KBM-7 (cell line): ENCODE measurements at places on chromosomes 11 and 22.
A peak's percentile ranks its signal among the peaks of the same experiment; 100 is the strongest.

- no peak for DNase-seq
Observed at GRCh38 chr22:44336962-44337677, 24.4 kb upstream of the SHISAL1 start.

DNA sequence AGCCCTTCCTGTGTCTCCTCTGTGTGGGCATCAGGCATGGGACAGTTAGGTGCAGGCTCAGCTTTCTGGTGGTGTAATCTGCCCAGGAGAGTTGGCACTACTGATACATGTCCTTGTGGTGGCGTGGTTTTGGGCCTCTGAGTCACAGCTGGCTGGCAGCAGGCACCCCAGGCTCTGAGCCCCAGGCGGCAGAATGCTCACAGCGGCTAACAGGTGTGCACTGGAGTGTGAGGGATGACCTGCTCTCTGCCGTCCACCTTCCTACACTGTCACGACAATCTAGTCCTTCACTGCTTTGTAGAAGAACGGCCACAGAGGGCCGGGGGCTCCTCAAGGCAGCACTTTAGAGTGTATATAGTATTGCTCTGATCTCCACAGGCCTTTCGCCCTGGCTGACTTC is 100.3 kb upstream of the PITPNB start:
- DNase-seq: no peak

DNA sequence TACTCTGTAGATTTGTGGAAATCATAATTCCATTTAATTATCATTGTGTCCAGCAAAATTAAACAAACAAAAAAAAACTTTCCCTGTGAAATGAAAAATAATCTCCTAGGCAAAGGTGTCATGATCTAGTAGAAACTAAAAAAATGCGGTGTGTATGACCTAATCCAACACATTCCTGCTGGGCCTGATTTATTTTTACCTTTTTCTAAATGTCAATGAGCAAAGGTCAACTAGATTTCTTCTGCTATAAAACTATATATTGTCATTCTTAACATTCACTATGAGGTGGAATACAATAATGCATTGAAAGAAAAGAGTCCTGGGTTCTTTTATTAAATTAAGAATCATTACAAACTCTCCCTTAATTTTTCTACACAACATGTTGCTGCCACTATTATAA is 57.1 kb upstream of the MN1 start:
- DNase-seq: no peak

DNA sequence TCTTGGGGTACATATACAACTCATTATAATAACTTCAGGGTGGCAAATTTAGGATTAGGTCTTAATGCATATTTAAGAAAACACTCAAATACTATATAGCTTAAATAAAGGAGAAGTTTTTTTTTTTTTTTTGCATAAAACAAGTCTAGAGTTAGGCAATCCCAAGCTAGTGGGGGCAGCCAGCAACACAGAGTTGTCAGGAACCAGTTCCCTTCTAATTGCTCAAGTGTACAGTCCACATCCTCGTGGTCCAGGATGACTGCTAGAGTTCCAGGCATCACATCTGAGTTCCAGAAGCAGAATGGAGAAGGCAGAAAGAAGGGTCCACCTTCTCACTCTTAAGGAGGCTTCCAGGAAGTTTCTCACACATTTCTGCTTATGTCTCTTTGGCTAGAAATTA is 261.9 kb upstream of the PLET1 start:
- no peak for DNase-seq

GRCh38 chr11:23897453-23898286 is 599.2 kb upstream of the LUZP2 start:
- no peak for DNase-seq

DNA sequence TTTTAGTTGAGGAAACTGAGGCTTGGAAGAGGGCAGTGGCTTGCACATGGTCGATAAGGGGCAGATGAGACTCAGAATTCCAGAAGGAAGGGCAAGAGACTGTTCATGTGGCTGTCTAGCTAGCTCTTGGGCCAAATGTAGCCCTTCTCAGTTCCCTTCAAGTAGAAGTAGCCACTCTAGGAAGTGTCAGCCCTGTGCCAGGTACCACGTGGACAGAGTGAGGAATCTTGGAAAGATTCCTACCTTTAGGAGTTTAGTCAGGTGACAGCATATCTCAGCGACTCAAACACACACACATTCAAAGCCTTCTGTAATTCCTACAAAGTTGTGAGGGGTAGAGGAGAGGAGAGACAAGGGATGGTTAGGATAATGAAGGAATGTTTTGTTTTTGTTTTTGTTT is 18.3 kb downstream of the PIK3IP1 start:
- no peak for DNase-seq

DNA sequence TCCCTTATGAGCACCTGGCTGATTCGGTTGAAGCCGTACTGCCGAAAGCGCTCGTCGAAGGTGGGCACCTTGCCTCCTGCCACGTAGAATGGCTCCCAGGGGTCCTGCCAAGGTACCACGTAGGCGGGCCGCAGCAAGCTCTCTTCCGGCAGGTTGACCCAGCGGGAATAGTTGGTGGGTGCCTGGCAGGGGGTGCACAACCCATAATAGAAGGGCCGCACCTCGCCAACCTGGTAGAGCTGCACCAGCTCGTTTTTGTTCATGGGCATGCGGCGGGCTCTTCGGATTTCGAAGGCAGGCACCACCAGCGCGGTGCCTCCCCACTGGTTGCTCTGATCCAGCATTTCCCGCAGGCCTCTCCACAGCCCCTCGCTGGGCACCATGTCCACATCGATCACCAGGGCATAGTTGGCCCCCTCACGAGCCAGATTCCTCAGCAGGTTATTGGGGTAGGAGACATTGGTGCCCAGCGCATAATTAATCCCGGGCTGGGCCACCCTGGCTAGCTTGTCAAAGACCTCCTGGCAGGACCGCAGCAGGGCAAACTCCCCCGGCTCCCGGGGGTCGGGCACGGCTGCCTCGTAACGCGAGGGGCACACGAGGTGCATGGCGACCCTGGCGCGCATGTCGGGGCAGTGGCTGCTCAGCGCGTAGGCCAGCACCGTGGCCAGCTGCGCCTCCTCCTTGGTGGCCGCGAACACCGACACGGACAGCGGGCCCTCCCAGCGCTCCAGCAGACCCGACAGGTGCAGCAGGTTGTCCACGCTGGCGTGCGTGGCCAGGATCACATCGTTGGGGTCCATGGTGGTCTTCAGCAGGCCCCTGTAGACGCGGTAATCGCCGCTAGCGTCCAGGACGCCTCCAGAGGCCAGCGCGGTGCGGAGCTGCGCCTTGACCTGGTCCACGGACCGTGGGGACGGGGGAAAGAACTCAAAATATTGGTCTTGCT is 679 bp downstream of the B4GAT1 start:
- no peak for DNase-seq

- DNase-seq: no peak
Observed at GRCh38 chr22:42632096-42632495, 8.3 kb downstream of the ATP5MGL start.

- DNase-seq: no peak
Observed at GRCh38 chr11:113926273-113927197, 21.9 kb downstream of the HTR3B start.

- no peak for DNase-seq
Observed at GRCh38 chr11:63764679-63765647, 3.6 kb downstream of the ZFTA start.

GRCh38 chr11:34275486-34275885 is 82.3 kb downstream of the ABTB2 start:
- DNase-seq: no peak

- no peak for DNase-seq
Observed at GRCh38 chr11:36718451-36718850, 120.4 kb upstream of the RAG2 start.

- DNase-seq: no peak
Observed at GRCh38 chr11:108545909-108546501, 47.6 kb downstream of the EXPH5 start.

GRCh38 chr11:30666817-30667216 is 80.7 kb upstream of the MPPED2 start:
- DNase-seq: no peak

DNA sequence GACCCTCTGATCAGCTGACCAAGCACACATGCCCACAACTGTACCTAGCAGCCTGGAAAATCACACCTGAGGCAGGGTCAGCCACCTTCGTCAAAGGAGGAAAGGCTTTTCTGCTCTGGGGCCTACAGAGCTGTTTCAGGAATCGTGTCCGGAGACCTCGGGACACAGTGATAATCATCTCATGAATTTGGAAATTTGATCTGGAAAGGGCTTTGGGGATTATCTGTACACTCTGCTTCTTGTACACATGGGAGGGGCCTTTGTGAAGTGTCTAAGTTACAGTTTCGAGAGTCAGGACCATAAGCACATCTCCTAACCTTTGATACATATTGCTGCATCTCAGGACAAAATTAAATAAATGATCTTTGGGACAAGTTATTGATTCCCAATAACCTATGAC is 1421.2 kb upstream of the TENM4 start:
- DNase-seq: no peak

GRCh38 chr11:86365546-86365945 is 9.1 kb upstream of the CCDC81 start:
- DNase-seq: no peak

GRCh38 chr11:111582881-111583280 is 19.4 kb upstream of the SIK2 start:
- no peak for DNase-seq

DNA sequence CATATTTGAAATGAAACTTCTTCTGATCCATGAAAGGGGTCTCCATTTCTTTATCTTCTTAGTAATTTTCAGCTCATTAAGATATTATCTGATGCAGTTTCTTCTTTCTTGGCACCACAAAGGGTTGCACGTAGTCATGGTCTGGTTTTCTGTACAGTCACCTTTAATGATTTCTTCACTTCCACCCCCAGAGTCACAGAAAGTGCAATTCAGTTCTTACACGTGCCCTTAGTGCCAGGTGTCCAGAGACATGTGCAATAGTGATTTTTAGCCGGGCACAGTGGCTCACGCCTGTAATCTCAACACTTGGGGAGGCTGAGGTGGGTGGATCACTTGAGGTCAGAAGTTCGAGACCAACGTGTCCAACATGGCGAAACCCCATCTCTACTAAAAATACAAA is 202.8 kb upstream of the MTNR1B start:
- no peak for DNase-seq

- no peak for DNase-seq
Observed at GRCh38 chr11:17012712-17013547, 1.3 kb downstream of the PLEKHA7 start.

GRCh38 chr11:123559523-123559955 is 94.9 kb downstream of the SCN3B start:
- no peak for DNase-seq

DNA sequence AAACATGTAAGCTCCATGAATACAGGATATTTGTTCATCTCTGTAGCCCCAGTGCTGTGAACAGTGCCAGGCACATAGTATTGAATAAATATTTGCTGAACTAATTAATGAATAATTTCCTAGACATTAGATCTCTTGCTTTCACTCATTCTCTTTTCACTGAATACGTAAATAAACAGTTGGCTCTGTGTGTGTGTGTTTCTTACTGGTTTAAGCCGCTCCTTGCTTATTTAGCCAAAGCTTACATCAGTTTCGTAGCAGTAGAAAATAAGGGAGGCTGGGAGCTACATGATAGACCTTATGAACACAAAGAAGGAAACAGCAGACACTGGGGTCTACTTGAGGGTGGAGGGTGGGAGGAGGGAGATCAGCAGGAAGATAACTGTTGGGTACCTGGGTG is 17.2 kb downstream of the KREMEN1 start:
- no peak for DNase-seq

DNA sequence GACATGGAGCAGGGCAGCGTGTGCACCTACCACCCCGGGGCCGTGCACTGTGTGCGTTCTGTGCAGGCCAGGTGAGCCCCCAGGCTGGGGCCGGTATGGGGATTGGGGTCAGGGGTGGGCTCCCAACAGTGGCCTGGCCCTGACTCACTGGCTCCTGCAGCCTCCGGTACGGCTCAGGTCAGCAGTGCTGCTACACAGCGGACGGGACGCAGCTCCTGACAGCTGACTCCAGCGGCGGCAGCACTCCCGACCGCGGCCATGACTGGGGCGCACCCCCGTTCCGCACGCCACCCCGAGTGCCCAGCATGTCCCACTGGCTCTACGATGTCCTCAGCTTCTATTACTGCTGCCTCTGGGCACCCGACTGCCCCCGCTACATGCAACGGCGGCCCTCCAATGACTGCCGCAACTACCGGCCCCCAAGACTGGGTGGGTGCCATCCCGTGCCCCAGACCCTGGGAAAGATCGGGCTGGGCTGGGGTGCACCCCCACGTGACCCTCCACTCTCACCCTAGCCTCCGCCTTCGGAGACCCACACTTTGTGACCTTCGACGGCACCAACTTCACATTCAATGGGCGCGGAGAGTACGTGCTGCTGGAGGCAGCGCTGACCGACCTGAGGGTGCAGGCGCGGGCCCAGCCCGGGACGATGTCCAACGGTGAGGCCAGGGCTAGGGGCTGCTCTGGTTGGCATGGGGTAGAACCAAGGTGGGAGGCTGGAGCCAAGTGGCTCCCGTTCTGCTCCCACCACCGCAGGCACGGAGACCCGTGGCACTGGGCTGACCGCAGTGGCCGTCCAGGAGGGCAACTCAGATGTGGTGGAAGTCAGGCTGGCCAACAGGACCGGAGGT is 4.4 kb downstream of the SUSD2 start:
- DNase-seq: no peak

GRCh38 chr11:17026487-17027082 is 12.4 kb upstream of the PLEKHA7 start:
- DNase-seq: peak; percentile 16

GRCh38 chr11:2525941-2526807 is 81.4 kb downstream of the KCNQ1 start:
- no peak for DNase-seq

GRCh38 chr22:26702906-26703830 is 45.8 kb downstream of the MIAT start:
- no peak for DNase-seq

GRCh38 chr22:20834206-20834605 is 24.4 kb downstream of the PI4KA start:
- no peak for DNase-seq

GRCh38 chr11:10162222-10162621 is 131.8 kb downstream of the SBF2 start:
- DNase-seq: no peak

DNA sequence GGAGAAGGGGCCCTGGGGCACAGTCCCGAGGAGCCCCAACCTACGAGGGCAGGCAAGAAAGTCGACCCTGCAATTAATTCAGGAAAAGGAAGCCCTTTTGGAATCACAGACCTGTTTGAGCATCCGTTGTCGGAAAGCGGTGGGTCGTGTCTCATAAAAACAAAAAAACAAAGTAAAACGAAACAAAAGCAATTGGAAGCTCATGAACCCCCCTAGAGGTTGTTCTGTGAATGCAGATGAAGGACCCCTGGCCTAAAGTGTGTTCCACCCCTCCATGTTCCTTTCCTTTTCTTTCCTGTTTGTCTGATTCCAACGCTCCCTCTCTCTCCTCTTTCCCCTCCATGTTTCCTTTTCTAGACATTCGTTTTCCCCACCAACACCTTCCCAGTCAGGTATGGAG is 203.7 kb downstream of the GRIK4 start:
- DNase-seq: peak; percentile 7

GRCh38 chr11:120629407-120630080 is 118.0 kb downstream of the GRIK4 start:
- DNase-seq: no peak

- DNase-seq: peak; percentile 47
Observed at GRCh38 chr11:68313574-68314202, 1.3 kb downstream of the LRP5 start.

GRCh38 chr22:39179841-39180335 is 27.4 kb upstream of the CBX7 start:
- no peak for DNase-seq

GRCh38 chr22:30056015-30056414 is 24.2 kb upstream of the HORMAD2 start:
- DNase-seq: no peak

- peak; percentile 79 for DNase-seq
Observed at GRCh38 chr11:61826930-61827570, 1.1 kb upstream of the FADS2 start.

GRCh38 chr11:19380375-19380774 is 139.6 kb upstream of the E2F8 start:
- no peak for DNase-seq
